Renal cortex interstitium (tissue), 15 donors: ENCODE measurements at places on chromosomes 7 and 10.

DNA sequence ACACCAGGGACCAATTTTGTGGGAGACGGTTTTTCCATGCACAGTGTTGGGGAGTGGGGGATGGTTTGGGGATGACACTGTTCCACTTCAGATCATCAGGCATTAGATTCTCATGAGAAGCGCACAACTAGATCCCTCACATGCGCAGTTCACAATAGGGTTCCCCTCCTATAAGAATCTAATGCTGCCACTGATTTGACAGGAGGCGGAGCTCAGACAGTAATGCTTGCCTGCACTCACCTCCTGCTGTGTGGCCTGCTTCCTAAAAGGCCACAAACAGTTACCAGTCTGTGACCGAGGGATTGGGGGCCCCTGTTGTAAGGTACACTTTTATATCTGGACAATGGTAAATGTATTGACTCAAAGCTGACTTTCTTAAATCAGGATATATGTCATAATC, 45.6 kb upstream of the TRIL start:
- DNase-seq, result no peak

- no peak for DNase-seq
Observed at GRCh38 chr10:96955794-96956193, 123.7 kb downstream of the LCOR start.

- DNase-seq, result no peak
Observed at GRCh38 chr7:112089551-112089950, 116.6 kb downstream of the DOCK4 start.

- peak; percentile 24 for DNase-seq
Observed at GRCh38 chr10:105797234-105797890, 1156.3 kb downstream of the SORCS3 start.

DNA sequence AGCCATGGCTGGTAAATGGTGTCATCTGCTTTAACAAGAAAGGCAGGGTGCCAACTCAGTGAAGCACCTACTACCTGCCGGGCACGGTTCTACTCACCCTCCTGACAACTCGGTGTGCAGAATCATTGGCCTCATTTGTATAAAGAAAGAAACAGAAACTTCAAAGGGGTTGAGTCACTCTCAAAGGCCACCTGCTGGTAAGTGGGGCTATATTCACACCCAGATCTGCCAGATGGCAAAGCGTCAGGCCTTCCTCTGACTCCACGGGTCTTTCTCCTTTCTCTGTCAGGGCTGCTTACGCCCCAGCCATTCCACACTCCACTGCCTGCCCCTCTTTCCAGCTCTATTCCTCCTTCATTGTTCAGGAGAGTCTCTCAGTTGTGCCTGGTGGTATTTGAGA, 309.2 kb downstream of the GFRA1 start:
- DNase-seq, result no peak

GRCh38 chr7:68334636-68335272, 1263.5 kb upstream of the AUTS2 start:
- DNase-seq, result no peak

DNA sequence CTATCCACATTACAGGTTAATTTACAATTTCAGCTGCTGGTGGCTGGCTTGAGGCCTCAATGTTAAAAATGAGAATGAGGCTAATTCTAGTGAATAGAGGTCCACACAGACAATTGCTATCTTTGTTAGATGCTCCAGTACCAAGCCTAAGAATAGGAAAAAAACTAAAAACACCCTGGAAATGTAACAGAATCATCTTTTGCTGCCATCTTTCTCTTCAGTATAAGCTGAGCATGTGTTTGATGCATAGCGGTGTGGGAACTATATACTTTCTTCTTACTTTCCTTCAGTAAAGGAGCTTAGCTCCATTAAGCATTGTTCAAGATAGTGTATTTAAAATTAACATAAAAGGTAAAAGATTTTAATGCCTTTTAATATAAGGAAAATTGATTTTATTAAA, 5.6 kb downstream of the TMEM229A start:
- DNase-seq, result no peak

- DNase-seq, result no peak
Observed at GRCh38 chr7:95899919-95900513, 127.7 kb downstream of the DYNC1I1 start.

DNA sequence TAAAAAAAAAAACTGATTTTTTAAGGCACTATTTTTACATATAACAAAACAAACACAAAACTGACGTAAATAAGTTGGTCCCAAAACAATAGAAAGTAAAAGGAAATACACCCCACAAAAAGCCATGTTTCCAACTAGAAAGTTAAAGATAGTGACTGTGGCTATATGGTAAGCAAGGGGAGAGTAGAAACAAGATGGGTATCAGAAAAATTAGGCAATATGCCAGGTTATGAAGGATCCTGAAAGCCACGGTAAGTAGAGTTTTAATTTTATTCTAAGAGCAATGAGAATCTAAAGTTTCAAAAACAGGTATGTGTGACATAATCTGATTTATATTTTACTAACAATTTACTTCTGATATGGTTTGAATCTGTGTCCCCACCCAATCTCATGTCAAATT, 61.5 kb downstream of the BRAF start:
- DNase-seq, result no peak

DNA sequence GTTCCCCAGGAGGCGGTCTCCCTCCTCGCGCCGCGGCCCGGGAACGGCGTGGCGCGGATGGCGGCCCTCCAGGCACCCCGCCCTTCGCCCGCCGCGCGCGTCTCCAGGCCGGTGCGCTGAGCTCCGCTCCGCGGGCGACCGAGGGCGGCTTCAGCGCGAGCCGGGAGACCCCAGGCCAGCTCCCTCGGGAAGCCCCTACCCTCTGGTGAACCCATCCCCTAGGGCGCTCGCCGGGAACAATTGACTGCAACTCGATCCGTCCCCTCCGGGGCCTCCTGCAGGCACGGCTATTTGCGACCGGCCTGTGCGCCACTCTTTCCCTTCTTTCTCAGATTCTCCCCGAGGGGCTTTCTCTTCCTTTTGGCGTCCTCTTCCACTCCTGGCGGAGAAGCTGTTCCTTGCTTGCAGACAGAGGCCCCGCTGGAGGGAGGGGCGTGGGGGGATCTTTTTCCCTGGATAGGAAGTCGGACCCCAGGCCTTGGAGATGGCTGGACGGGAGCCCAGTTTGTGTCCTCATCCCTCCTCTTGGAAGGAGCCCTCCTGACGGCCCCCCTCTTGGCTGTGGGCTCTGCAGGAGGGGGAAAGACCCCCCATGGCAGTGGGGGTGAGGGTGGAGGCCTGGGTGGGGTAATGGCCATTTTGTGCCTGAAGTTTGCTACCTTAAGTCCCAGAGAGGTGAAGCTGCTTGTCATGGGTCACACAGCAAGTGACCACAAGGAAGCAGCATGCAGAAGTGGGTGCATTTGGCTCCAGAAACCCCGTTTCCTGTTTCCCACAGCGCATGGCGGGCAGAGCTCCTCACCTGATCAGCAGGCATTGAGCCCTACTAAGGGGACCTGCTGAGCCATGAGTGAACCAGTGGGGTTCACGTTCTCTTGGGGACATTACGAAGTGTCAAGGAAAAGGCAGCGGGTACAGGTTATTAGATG, 171.2 kb upstream of the TNRC18 start:
- DNase-seq, result no peak

DNA sequence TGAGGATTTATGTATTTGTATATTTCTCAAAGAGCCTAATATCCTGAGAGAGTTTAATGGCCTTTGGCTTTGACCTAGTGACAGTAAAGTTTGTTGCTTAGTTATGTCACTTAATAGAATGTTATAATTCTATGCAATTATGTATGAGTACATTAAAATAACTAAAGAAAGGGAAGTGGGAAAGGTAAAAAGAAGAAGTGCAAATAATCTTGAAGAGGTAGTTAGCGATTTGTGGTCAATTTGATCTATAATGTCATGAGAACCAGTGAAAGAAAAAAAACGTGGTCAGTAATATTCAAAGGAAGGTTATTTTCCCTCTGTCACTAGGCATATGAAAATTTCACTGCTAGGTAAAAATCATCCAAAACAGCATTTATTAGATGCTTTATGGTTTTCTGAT, 143.4 kb upstream of the LSM8 start:
- no peak for DNase-seq

GRCh38 chr10:124198125-124198501, 104.7 kb upstream of the CHST15 start:
- no peak for DNase-seq

GRCh38 chr10:3151889-3152565, 20.6 kb downstream of the PITRM1 start:
- no peak for DNase-seq

- no peak for DNase-seq
Observed at GRCh38 chr10:93701866-93702209, 554 bp downstream of the FRA10AC1 start.

GRCh38 chr10:13987446-13987845, 343.3 kb downstream of the FRMD4A start:
- no peak for DNase-seq

GRCh38 chr7:22204312-22204711, 152.6 kb downstream of the RAPGEF5 start:
- DNase-seq, result no peak

GRCh38 chr7:69893906-69894305, 295.6 kb downstream of the AUTS2 start:
- no peak for DNase-seq

- DNase-seq, result no peak
Observed at GRCh38 chr7:137985253-137985896, 16.5 kb downstream of the CREB3L2 start.

GRCh38 chr10:60029475-60029874, 123.1 kb upstream of the CCDC6 start:
- no peak for DNase-seq

DNA sequence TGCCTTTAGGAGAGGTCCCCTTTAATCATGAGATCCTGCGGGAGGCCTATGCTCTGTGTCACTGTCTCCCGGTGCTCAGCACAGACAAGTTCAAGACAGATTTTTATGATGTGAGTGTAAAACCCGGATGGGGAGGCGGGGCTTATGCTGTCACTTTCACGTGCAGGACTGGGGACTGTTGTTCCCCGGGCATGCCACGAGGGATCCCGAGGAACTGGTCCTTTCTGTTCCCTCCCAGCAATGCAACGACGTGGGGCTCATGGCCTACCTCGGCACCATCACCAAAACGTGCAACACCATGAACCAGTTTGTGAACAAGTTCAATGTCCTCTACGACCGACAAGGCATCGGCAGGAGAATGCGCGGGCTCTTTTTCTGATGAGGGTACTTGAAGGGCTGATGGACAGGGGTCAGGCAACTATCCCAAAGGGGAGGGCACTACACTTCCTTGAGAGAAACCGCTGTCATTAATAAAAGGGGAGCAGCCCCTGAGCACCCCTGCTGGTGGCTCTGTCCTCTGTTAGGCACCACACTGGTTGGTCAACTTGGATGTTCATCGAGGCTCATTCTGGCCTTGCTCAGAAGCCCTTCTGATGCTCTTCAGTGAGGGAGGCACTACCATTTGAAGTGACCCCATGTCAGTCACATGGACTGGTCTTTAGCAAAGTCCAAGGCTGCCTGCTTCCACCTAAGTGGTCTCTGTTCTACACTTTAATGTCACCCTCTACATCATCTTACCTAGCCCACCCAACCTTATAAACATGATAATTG, 2.8 kb downstream of the COPS6 start:
- no peak for DNase-seq

DNA sequence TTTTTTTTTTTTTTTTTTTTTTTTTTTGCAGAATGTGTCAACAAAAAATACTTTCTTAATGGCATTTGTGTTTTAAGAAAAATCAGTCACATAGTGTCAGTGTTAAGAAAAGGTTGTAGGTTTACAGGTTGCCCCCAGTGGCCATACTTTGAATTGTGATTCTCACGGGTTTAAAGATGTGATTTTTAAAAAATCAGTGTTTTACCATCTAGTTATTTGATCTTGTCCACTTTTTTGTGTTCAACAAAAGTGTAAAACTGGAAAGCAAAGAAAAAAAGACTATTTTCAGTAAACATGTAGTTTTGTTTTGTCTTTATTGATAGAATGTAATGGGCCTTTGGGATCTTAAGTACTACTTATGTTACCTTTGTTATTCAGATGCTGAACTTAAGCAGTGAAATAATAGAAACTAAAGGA, 25.7 kb downstream of the SUV39H2 start:
- peak; percentile 9 for DNase-seq

DNA sequence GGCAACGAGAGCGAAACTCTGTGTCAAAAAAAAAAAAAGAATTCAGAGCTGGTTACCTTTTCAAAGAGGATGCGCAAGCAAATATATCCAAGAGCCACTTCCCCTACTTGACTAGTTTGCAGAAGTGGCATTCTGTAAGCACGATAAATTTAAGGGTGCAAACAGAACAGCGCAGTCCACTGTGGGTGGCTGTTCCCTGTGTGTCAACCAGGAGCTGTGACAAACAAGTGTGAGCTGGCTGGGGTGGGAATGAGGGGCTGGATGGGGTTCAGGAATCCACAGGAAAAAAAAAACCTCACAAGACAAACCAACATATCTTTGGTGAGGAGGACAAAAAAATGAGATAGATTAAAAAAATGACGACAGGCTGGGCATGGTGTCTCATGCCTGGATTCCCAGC, 15.9 kb downstream of the GUSB start:
- DNase-seq, result no peak

DNA sequence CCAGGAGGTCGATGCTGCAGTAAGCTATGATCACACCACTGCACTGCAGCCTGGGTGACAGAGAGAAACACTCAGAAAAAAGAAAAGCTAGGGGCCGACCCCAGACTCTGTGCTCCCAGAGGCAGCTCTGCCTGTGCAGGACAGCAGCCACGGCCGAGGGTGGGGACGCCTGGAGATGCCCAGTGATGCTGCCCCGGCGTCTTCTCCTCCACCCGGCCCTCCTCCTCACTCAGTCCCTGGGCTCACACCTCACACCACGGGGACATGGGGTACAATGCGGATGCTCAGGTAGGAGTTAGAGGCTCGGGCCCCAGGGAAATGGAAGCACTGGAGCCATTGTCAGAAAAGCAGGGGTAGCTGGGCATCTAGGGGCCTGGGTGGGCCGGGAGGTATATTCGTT, 46.3 kb upstream of the ELFN1 start:
- no peak for DNase-seq

DNA sequence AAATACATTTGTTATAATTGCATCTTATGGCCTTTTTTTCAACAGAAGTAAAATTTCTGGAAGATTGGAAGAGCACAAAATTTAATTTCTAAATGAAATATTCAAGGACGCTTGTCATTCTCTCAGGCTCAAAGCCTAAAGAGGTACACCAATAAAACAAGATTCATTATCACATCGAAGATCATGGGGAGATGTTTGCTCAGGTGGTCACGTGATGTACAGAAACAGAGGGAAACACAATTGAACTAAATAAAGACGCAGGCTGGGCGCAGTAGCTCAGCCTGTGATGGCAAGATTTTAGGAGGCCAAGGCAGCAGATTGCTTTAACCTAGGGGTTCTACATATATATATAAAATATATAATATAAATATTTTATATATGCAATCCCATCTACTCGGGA, 37.3 kb upstream of the TMEM254 start:
- DNase-seq, result no peak

DNA sequence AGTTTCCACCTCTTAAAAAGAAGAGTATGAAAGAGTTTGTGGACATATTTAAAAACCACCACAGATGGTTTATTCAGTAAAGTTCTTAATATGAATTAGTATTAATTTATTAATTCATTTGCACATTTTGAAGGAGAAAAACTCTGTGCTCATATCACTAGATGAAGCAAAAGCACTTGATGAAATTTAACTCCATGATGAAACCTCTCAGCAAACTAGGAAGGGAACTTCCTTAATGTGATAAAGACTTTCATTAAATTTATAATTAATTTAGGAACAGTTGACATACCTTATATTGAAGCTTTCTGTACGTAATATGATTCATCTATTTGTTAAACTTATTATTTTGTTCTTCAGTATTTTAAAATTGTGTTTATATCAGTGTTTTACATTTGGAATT, 99.4 kb downstream of the MMRN2 start:
- DNase-seq, result no peak

GRCh38 chr10:127094984-127095383, 101.4 kb downstream of the INSYN2A start:
- DNase-seq, result no peak
